ENCODE measurements at places on chromosomes 5 and 9.

DNA sequence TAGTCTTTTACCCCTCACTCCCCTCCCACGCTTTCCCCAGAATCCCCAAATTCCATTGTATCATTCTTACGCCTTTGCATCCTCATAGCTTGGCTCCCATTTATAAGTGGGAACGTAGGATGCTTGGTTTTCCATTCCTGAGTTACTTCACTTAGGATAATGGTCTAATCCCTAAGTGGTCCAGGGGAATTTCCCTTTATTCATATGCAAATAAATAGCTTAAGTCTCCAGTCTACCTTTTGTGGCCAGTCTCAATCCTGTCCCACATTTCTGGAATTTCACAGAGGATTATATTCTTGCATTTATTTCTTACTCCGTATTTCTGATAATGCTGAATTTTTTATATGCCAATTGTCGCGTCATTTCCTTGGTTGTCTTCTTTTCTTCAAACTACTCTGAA lies 245.6 kb upstream of the DAB2 start:
- no peak for DNase-seq

- no peak for DNase-seq
Measured at GRCh38 chr9:36933676-36934215, 100.3 kb downstream of the PAX5 start.

- no peak for DNase-seq
Measured at GRCh38 chr9:122370869-122371755, at the start of gene PTGS1. Gene PTGS1 (plus strand): TSS chr9:122371024. CDS start chr9:122371085, 61 bp downstream.

GRCh38 chr5:145937432-145938250 lies 1.3 kb downstream of the SH3RF2 start:
- DNase-seq: no peak

GRCh38 chr5:175850119-175850845 lies 21.1 kb upstream of the CPLX2 start:
- no peak for DNase-seq

GRCh38 chr9:35395076-35395705 lies 94.7 kb upstream of the RUSC2 start:
- DNase-seq: no peak

GRCh38 chr5:154194345-154195329 lies 4.1 kb downstream of the GALNT10 start:
- DNase-seq: no peak

DNA sequence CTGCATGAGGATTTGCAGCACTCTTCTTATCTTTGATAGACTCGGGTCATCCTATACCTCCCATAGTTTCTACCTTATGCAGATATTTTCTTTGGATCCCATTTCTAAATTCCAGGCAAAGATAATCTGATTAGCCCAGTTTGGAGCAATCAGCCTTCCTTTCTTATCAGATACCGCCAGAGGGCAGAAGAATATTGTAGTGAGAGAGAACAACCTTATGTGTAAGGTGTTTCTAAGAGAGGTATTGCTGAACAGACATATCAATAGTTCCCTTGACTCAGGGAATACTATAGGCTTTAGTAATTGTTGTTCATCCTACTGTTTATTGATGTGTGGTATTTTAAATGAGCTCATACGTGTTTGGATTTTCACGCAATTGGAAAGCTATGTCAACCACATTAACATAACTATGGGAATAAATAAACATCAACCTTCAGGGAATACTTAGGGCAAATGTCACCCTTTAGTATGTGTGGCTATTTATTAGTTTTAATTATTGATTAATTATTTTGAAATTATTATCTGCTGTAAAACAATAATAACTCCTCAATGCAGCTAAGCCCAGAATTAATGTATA lies 1435.2 kb upstream of the CDH9 start:
- no peak for DNase-seq

GRCh38 chr5:180795771-180796313 lies 6.8 kb downstream of the MGAT1 start:
- DNase-seq: no peak
